ENCODE measurements at places on chromosomes 6 and 20.

- DNase-seq: no peak
These were observed 281.4 kb downstream of the SMOC2 start for GRCh38 chr6:168722397-168722796.

DNA sequence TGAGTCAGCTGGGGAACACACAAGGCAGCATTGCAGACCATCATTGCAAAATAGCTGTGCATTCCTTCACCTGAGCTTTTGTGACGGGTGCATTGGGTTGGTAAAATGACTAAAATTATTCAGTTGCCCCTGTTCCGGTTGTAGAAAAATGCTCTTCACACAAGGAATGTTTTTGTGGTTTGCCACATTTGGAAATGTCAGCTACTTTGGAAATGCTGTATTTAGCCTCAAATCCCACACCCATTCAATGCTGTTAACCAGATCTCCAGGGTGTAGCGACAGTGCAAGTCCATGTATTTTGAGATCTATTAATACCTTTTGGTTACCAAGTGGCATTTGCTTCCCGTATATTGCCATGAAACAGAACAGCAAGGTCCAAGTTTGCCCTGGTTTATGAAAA lies 201.2 kb downstream of the FOXA2 start:
- DNase-seq: no peak

DNA sequence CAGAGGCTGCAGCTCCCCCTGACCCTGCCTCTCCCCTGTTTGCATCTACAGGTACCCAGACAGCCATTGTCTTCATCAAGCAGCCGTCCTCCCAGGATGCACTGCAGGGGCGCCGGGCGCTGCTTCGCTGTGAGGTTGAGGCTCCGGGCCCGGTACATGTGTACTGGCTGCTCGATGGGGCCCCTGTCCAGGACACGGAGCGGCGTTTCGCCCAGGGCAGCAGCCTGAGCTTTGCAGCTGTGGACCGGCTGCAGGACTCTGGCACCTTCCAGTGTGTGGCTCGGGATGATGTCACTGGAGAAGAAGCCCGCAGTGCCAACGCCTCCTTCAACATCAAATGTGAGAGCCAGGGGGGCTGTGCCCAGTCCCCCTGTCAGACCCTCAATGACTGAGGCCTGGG lies 42.1 kb upstream of the SRF start:
- DNase-seq: no peak

DNA sequence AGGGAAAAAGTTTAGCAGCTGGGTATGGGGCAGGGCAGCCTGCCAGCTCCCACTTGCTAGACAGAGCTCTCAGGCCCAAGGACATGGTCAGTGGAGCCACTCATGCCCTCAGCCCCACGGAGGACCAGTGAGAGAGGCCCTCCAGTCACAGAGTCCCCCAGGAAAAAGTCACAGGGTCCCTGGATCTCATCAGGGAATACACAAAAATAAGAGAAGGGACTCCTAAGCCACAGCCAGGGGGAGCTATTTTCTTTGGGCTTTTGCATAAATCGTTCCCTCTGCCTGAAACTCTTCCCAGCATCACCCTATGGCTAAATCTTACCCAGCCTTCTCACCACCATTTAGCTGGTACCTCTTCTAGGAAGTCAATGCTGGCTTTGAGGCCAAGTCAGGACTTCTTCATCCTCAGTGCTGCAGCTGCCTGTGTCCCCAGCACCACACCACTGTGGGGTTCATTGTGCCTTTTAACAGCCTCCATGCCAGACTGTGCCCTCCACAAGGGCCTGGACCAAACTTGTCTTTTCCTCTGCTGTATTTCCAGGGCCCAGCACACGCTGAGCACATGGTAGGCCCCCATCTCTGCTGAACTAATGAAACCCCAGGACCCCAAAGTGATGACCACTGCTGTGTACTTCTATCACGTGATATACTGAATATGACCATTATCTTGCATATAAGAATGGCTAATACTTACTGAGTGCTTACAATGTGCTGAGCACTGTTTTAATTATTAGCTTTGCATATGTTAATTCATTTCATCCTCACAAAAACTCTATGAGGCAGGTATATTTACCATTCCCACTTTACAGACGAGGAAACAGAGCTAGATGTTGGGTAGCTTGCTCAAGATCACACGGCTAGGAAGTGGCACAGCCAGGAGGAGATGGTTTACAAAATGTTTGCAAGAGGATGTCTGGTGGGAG lies 2.0 kb downstream of the ZNF335 start:
- no peak for DNase-seq

DNA sequence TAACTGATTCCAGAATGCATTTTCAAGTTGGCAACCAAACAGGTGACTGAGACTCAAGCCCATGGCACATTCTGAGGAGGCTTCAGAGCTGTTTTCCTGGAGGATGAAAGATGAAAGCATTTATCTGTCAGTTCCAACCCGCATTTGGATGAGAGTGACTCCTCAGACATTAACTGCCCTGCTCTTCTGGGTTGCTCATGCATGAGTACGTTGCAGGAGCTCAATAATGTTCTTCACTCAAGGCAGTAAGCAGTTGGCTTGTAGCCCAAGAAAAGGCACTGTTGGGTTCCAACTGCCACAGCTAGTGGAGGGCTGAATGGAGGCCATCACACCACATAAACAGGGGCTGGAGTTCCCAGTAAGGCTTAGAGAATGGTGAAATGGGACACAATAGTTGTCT lies 155.3 kb downstream of the FUT9 start:
- no peak for DNase-seq
